ENCODE measurements at places on chromosomes 12 and 14.

DNA sequence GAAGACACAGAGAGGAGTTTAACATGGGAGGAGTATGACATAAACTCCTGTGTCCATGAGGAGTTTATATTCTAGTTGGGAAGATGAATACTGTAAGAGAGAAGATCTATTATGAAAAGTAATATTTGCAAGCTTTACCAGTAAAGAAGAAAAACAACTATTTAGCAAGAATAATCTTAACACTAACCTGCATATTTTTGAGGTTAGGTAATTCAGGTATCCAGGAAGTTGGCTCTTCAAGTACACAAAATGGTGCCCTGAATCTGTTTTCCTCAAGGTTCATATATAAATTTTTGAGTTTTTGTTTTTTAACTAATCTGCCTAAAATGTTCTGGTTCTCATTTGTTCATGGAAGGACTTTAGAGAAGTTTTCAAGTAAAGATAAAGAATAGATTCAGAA lies 33.9 kb upstream of the KCNMB4 start:
- no peak for DNase-seq

- DNase-seq: no peak
These were observed 700.2 kb downstream of the DIO2 start for GRCh38 chr14:79511146-79511545.

DNA sequence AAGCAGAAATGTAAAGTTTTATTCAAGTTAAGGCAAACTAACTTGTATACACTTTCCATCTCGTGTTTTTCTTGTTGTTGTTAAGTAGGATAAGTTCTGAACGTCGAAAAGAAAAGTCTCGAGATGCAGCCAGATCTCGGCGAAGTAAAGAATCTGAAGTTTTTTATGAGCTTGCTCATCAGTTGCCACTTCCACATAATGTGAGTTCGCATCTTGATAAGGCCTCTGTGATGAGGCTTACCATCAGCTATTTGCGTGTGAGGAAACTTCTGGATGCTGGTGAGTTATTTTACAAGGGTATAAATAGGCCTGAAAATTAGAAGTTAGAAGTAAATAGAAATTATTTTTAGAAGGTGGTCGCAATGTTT lies 25.0 kb downstream of the HIF1A start:
- DNase-seq: no peak

GRCh38 chr12:127893895-127894609 lies 372.9 kb upstream of the TMEM132C start:
- DNase-seq: no peak

DNA sequence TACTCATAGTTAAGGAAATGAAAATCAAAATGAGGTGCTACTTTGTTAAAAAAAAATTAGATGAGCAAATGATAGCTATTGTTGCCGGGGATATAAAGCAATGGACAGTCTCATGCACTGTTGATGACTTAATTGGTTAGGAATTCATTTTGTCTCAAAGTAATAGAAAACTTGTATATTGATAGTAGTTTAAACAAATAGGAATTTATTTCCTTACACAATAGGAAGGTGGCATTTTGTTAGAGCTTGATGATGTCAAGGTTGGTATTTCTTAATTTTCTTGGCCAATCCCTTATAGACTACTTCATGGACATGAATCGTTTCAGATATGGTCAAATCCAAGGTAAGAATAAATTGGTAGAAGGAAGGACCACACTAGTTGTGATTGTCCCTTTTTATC lies 7.8 kb downstream of the PRPF39 start:
- DNase-seq: no peak

DNA sequence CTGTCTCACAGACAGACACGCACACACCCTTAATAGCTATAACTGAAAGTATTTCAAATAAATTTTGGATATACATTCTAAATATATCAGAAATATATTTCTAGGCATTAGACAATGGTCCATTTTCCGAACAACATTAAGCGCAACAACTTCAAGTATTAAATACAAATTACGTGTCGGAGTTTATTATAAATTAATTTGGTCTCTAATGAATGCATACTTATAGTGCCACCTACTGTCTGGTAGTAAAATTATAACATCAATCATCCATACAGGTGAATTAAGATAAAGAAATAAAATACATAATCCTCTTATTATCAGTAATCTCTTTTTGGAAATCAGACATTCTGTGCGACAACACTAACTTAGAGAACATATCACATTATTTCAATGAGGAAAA lies 27.2 kb upstream of the CMAS start:
- no peak for DNase-seq

- no peak for DNase-seq
These were observed 2.2 kb upstream of the DUSP16 start for GRCh38 chr12:12564911-12565310.

DNA sequence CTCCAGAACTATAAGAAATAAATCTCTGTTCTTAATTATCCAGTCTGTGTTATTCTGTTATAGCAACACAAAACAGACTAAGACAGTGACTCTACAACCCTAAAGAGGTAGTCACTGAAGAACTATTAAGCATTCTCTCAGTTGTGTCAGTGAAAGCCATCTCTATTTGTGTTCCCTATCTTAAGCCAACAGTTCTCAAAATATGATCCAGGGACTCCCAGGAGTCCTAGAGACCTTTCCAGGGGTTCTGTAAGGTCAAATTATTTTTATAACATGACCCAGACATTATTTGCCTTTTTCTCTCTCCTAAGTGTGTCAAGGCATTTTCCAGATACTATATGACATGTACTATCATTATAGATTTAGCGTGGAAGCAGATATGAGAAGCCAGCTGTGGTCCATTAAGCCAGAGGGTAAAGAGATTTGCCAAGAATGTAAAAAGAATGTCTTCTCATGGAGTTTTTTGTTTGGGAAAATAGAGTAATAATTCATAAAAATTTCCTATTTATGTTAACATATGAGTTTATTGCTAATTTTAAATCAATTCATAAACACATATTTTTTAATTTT lies 315.8 kb downstream of the RGS6 start:
- no peak for DNase-seq

DNA sequence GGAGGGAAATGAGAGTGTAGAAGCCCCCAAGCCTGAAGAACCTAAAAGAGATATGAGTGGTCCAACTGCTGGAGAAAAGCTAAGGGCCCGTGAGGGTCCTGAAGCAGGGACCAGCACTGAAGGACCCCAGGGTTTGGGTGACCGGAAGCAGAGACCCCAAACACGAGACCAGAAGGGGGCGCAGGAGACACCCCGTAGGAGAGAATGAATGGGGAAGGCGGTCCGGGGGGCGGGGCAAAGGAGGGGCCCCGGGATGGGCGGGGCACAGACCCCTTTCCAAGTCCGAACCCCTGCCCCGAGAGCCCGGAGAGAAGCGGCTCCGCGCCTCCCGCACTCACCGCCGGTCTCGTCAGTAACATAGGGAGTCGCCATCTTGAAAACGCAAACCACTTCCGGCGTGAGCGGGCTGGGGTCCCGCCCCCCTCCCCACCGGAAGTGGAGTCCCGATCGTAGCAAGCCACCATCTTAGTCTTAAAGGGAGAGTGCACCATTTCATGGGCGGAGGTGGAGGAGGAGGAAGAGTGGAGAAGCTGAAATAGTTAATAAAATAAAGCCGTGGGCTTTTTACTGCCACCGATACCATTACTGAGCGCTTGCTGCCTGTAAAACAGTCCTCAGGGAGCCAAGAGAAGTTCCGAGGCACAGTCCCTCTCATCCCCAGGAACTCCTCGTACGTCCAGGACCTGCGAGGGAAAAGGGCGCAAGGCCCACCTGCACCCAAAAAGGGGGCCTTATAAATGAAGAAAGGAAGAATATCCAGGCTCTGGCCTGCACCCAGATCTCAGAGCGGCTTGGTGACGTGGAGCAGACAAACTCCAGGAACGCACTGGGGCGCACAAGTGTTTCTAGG lies 731 bp downstream of the PYM1 start:
- peak; percentile 74 for DNase-seq

GRCh38 chr12:124730455-124730932 lies 133.2 kb downstream of the SCARB1 start:
- DNase-seq: no peak

DNA sequence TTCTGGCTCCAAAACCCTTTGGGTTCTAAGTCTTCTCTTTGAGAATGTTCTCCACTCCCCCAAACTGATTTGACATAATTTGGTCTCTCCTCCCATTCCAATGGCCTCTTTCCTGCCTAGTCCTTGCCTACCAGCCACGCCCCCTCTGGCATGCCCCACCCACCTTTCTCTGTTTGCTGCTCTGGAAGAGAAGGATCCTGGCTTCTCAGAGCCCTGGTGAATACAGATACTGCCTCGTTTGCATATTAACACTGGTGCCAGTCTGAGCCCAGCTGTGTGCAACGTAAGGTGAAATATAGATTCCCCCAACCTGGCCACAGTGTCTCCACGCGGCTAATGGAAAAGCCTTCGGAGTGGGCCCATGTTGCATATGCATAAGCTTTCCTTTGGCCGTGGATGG lies 79.7 kb downstream of the PAPOLA start:
- DNase-seq: no peak

DNA sequence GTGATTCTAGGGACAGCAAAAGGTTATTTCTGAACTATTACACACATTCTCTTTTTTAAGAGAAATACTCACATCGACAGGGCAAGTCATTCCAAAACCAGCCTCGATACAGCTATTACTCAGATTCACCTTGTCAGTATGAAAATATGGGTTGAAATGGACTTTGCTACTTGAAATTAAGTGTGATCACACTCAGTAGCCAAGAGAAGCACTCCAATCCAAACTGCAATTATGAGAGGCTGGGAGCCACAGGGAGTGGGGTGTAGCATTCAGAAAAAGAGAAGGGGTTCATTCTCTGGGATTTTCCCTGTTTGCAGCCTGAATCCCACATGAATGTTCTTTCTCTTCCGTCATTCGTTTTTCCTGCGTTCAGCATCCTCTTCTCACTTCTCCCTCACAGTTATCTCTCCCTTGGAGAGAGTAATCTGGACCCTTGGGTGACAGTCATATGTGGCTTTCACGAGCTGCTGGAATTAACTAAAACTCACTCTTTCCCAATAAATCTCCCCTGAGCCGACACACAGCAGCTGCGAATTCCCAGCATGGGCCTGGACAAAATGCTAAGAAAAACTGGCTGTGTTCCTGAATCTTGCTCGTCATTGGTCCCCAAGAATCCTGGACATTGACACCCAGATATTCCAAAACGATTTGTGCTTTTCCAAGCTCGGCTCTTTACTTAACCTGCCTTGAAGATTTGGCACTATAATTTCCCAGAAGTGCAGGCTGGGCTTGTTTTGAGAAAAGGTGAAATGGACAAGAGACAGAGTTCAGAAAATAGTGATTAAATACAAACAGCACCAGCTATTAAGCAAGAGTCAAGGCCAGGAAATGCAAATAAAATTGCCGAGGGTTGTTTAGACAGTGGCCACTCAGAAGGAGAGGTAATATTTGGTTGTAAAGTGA lies 199.5 kb upstream of the PLEKHG7 start:
- DNase-seq: no peak

GRCh38 chr12:1797011-1797901 lies 23.1 kb upstream of the LRTM2 start:
- peak; percentile 31 for DNase-seq

DNA sequence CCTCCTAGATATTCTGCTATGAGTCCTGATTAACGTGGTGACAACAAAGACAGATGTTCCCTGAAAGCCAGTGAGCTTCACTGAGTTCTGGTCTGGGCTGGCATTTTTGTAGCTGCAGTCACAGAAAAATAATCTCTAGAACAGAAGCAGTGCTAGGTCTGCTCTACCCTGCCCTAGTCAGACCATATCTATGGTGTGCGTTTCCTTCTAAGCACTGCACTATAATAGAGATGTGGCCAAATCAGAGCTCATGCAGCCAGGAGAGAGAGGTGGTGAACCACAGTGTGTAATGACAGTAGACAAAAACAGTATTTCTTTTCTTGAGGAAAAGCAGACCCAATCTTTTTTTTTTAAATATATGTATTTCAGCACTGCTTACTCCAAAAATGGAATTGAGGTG lies 76.3 kb downstream of the CMAS start:
- no peak for DNase-seq

DNA sequence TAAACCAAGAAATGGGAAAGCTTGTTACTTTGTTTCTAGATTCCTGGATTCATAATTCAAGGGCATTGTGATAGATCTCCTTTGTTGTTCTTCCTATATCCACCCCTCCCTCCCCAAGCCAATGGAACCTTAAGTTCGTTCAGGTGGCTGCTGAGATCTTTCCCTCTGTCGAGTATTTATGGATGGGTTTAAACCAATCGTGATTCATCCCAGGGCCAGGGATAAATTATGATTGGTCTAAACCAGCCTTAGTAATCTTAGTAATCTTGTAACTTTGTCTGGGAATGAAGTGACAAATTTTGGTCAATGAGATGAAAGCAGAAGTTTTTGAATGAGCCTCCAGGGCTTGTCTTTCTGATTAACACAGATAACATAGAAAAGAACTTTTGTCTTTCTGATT lies 56.1 kb upstream of the PCED1B start:
- no peak for DNase-seq

- no peak for DNase-seq
These were observed 122.8 kb downstream of the NTF3 start for GRCh38 chr12:5554711-5555110.

DNA sequence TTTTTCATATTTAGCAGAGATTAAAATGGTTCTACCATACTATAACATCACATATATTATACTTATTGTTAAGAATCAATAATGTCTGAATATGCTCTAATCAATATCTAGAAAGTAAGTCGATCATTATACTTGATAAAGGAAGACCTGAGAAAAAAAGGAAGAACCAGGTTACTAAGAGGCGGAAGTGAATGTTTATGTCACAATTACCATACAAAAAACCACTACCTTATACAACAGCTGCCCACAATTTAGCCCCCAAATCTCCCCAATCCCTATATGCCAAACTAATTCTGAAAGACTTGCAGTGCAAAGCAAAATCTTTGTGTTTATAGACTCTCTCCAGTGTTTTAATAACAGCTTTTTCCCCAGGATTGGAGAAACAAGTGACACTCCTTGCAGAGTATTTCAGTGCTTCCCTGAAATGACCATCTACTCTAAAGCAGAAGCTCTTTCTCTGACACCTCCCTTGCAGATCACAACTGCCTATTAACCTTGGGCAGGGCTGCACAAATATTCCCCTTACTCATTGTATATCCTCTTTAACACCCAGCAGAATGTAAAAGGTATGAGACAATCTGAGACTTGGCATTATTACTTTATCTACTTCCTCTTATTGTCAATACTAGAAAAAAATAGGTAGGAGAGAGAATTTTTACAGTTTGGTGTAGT lies 12.7 kb upstream of the SLC2A3 start:
- DNase-seq: no peak
